Spinal cord (tissue), 10 donors: ENCODE measurements at places on chromosomes 16 and 17. TPM values are rescaled to one million over a fixed set of nuclear protein-coding genes. Genes with fewer than 3 reads are reported as not detected.

PRAC1 gene
- not detected for total RNA-seq

CCL4 gene
- total RNA-seq: 4.8 TPM

ALDOC gene
- total RNA-seq: 217 TPM

FSCN2 gene
- 1.7 TPM for total RNA-seq

ZP2 gene
- 0.17 TPM for total RNA-seq

SEC14L1 gene
- total RNA-seq: 67.2 TPM

CENPX gene
- total RNA-seq: 56.3 TPM

KCNH4 gene
- total RNA-seq: 0.30 TPM
